ENCODE measurements at places on chromosomes 7 and 10.
A peak's percentile ranks its signal among the peaks of the same experiment; 100 is the strongest.

DNA sequence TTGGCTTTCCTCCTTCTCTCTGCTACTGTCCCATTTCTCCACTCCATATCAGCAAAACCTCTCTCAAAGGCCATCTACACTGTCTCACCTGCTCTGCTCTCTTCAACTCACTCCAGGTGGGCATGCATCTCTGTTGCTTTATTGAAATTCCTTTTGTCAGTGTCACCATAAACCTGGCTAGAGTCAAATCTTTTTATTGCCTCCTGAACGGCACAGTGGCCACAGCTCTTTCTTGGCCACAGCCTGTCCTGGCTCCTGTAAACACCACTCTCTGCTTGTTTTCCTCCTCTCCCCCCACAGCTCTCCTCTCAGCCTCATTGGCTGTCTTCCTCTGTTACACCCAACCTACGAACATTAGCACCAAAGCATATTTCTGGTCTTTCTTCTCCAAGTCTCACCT, 31.1 kb upstream of the TMEM273 start:
- DNase-seq, result no peak

DNA sequence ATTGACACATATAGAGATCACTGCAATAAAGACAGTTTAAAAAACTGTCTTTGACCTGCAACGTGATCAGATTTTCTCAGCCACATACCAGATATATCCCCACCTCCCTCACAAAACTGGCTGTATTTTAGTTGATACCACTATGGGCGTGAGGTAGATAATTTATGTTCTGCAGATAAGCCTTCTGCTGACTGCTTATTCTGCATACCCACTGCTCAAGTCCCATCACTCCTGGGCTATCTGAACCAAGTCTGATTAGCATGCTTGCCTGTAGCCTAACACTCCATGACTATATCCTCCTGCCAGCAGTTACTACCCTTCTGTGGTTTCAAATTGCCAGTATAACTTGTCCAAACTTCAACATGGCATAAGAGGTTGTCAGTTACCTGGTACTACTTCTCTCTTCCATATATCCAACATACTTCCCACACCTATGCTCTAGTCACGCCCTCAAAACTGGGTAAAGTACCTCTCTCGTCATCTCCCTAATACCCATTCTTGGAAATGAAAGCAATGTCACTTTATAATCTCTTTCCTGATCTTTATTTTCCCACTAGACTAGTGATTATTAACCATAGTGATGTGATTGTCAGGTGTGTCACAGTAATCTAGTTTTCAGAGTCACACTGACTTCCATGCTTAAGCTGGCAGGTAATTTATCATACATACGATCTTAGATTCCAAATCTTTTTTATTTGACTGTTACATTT, 70.7 kb downstream of the MALSU1 start:
- DNase-seq, result peak; percentile 25

- DNase-seq, result no peak
Measured at GRCh38 chr10:404991-405390, 269.7 kb downstream of the ZMYND11 start.

GRCh38 chr10:52256832-52257691, 57.0 kb upstream of the DKK1 start:
- DNase-seq, result no peak

GRCh38 chr10:114911052-114911711, 26.8 kb upstream of the TRUB1 start:
- DNase-seq, result no peak

GRCh38 chr7:135169141-135169963, 1.2 kb downstream of the CYREN start:
- peak; percentile 81 for DNase-seq

- no peak for DNase-seq
Measured at GRCh38 chr10:8183241-8183704, 128.8 kb downstream of the GATA3 start.

DNA sequence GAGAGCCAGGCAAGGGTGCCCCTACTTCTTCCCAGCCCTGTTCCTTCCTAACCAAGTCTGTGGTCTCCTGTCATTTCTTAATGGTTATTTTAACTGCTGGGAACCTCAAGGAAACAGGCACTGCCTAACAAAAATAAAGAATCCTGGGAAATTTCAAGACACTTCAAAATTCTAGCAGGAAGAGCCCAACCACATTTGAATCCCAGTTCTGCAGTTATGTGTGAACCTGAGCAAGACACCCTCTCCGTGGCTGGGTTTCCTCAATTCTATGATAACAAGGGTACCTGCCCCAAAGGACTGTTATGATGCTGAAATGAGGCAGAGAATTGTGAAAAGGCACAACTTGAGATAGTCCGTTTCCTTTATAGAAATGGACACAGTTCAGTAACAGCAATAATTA, 36.2 kb upstream of the DUSP5 start:
- DNase-seq, result no peak

DNA sequence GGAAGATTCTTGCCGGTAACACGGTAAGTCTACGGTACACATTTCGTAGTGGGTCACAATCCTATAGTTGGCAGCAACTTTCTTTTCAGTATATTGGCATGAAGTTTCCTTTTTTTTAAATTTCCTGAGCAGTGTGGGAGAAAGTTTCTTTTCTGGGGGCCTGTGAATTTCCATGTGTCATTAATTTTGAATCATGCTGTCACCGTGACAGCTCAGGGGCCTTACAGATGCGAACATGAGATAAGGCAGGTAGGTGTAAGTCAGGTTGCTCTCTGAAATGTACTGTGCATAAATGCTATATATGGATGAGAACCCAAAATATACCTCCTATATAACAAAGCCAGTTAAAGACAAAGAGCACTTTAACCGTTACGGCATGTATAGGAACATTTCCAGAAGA, 65.4 kb upstream of the SEM1 start:
- no peak for DNase-seq

DNA sequence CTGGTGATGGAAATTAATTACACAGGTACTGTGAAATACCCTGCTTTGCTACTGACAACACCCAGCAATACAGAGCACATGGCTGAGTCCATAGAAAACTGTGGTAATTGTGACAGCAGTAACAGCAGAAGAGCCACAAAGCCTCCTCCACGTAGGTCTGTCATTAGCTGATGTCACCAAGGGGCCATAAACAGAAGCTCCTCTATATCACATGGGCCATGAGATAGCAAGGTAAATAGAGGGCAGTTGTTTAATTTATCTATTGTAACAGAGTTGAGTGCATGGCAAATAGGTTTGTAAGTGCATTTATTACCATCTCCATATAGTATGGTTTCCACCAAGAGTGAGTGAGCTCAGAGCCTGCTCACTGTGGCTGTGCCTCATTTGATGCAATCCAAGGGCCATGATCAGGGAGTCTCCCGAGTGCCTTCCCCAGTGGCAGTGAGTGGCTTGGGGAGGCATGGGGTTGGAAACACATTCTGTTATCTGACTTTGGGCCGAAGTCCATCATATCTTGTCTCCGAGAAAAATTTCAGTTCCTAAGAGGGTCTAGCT, 281.2 kb downstream of the SKAP2 start:
- no peak for DNase-seq

DNA sequence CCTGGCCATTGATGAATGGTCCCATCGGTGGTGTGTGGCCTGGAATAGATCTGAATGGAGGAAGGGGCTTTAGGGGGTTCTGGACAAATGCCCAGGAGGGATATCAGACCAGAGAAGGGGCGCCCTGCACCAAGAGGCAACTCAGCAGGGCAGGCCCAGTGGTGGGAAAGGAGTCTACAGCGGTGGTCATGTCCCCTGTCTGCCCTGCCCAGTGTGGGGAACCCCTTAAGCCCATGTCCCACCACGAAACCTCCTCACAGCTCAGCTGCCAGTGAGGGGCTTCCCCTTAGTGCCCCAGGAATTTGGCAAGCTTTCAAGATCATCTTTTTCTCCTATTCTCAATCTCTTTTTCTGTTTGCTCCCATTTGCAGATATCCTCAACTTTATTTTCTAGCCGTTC, 14.1 kb upstream of the CCSER2 start:
- DNase-seq, result no peak

GRCh38 chr10:4034907-4035598, 250.0 kb upstream of the KLF6 start:
- DNase-seq, result no peak

DNA sequence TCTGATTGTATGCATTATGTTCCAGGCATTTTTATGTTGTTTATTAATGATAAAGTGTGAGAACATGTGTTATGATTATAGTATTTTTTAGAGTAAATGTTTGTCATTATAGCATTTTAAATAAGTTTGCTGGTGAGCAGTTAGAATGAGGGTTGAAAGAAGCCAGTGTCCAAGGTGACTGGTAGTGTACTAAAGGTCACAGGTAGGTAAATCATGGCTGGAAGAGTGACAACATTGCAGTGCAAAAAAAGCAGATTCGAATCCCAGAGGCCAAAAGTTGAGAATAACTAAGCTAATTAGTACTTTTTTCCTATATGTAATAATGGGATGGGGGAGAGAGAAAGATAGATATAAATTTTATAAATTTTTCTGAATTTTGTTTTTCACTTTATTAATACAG, 44.0 kb downstream of the RSBN1L start:
- no peak for DNase-seq

DNA sequence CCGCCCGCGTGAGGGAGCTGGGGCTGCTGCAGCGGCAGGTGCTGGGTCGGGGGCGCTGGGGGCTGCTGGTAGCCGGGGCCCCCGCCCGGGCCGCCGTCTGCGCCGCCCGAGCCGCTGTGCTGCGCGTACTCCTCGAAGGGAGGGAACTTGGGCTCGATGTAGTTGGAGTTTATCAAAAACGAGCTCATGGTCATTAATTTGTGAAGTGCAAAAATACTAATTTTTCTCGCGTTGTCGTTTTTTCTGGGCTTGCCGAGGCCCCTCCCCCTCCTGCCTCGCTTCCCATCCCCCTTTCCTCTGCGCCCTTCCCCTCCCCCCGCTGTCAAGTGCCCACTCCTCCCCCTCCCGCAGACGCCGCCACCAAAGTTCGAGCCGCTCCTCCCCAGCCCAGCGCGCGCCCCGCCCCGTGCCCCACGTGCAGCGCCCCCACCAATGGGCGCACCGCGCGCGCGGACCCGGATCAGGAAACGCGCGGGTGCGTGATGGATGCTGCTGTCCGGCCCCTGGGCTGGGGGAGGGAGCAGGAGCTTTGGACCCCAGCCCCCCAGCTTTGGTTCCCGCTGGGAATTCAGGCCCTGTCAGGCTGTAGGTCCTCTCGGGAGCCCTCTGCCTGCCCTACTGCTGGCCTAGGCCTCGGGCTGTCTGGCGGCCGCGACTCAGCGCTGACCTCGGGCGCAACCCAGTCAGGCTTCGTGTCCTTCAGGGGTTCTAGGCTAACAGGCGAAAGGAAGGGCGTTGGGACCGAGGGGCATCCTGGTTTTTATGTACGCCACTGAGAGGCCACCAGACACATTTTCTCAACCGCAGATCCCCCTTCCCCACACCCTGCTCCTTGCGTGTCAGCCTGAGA, at the start of gene HOXA4:
Gene HOXA4 (minus strand): TSS at position 218 of the 850 bp plus-strand sequence. CDS start 24 bp downstream, at position 194.
- DNase-seq, result no peak

GRCh38 chr10:70328967-70329366, 45.2 kb upstream of the NPFFR1 start:
- no peak for DNase-seq

DNA sequence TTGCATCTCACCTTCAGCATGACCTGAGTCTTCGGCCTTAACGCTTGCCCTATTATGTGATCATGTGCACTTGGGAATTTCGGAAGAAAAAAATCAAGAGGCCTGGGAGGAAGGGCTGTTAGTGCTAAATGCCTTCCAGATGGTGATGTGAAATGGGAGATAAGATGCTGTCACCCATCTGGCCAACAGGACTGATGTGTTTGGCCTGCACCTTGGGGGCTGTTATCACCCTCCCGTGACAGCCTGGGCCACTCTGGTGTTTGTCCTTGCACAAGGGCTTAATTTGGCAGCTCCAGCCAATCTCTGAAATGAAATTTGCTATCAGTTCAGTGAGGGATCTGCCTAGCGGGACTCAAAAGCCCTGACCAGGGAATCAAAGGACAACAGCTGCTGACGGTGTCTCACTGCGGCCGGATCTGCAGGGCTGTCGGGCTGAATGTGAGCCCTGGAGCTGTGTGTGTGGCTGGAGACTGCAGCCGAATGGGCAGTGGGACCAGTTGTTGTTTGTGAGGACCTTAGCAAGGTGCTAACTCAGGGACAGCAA, 131.4 kb upstream of the BTBD16 start:
- DNase-seq, result no peak

DNA sequence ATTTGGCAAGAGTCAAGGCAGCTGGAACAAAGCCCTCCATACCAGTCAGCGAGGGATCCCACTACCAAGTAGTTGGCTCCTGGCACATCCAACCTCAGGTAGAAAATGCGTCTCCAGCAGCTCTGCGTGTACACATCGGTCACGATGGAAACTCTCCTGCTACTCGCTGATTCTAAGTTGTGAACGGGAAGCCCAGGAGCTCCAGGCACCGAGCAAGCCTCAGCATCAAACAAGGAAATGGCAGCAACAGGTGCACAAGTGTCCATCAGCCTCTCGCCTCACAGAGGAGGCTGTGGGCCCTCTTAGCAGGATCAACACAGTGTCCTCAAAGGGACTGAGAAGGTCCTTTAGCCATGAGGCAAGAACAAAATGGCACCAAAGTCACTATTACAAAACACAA, 127.0 kb downstream of the TCERG1L start:
- DNase-seq, result no peak
